Stimulated activated CD8-positive, alpha-beta memory T cell treated with anti-CD3 and anti-CD28 coated beads, Interleukin-7, amount 100 ng/mL, for 1 hour (primary cell): ENCODE measurements at places on chromosomes 1 and 21.

- DNase-seq, result no peak
These were observed 1.8 kb downstream of the AURKAIP1 start for GRCh38 chr1:1373051-1373814.

GRCh38 chr1:75742047-75742625, 17.6 kb downstream of the ACADM start:
- DNase-seq, result no peak

DNA sequence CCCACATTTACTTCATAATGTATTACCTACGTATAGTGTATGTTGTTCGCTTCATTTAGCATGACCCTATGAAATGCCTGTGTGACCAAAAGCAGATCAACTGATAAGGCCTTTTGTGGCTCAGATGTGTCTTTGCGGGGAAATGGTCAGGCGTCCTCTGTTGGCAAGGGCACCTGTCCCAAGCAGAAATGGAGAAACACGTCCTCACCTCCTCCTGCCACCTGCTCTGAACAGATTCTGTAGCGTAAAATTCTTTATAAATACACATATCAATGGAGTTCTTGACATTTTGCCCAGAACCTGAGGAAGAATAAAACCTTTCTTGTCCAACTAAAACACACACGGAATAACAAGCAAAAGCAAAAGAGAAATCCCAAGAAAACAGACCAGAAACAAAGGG, 417.9 kb downstream of the KIF26B start:
- DNase-seq, result no peak

- no peak for DNase-seq
These were observed 17.1 kb upstream of the PROK1 start for GRCh38 chr1:110433803-110434202.

GRCh38 chr1:55048453-55049270, 9.3 kb downstream of the PCSK9 start:
- DNase-seq, result no peak

DNA sequence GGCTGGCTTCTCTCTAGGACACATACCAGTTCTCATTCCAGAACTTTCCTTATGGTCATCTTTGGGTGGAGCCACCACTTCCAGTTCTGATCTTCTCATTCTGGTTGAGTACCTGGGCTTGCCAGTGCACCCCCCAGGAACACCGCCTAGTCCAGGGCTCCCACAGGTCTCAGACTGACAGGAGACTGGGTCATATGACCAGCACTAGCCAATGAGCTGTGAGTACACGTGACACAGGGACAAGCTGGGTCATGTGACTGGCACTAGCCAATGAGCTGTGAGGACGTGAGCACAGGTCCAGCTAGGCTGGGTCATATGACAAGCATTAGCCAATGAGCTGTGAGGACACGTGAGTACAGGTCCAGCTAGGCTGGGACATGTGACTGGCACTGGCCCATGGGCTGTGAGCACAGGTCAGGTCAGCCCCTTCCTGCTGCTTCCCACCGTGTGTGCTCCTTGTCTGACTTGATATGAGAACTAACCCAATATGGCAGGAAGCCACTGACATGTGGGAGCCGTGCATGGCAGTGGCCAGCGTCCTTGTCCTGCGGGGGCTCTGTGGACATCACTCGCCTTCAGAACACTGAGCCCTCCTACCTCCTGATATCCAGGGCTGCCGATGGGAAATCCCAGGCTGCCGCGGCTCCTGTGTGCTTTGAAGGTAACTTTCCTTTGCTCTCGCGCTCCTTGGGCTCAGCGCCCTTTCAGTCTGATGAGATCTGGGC, 22.7 kb downstream of the KRTAP10-1 start:
- DNase-seq, result no peak
